Kidney epithelial cell (primary cell): ENCODE measurements at places on chromosomes 13 and 19. TPM values are rescaled to one million over a fixed set of nuclear protein-coding genes. Genes with fewer than 3 reads are reported as not detected.

DNA sequence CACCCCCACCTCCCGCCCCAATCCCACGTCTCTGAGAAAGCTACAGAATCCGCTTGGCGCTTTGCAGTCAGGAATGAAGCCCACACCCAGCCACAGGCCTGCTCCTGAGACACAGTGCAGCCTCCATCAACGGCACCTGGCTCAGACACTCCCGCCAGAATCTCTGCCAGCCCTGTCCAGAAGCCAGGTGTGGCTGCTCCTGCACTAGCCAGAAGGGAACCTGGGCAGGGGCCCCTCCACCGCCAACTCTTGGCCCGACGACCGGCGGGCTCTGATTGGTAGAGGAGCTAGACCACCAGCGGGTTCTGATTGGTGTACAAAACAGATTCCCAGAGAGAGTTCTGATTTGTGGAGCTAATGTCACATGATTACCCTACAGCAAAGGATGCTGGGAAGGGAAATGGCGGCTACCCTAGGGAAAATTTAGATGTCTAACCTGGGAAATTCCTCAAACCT lies 2.9 kb upstream of the PPP6R1 start:
- DNase-seq = no peak

- peak; percentile 25 for DNase-seq
These were observed 216.3 kb upstream of the ZNF507 start for GRCh38 chr19:32129141-32129540.

The KCNRG gene
- total RNA-seq = 0.62 TPM in 1 of 2 replicates, not detected in the other

The KLK10 gene
- 6.7 and 9.0 TPM in 2 replicates for total RNA-seq

GRCh38 chr19:55079400-55080038 lies 3.9 kb downstream of the EPS8L1 start:
- DNase-seq = no peak

DNA sequence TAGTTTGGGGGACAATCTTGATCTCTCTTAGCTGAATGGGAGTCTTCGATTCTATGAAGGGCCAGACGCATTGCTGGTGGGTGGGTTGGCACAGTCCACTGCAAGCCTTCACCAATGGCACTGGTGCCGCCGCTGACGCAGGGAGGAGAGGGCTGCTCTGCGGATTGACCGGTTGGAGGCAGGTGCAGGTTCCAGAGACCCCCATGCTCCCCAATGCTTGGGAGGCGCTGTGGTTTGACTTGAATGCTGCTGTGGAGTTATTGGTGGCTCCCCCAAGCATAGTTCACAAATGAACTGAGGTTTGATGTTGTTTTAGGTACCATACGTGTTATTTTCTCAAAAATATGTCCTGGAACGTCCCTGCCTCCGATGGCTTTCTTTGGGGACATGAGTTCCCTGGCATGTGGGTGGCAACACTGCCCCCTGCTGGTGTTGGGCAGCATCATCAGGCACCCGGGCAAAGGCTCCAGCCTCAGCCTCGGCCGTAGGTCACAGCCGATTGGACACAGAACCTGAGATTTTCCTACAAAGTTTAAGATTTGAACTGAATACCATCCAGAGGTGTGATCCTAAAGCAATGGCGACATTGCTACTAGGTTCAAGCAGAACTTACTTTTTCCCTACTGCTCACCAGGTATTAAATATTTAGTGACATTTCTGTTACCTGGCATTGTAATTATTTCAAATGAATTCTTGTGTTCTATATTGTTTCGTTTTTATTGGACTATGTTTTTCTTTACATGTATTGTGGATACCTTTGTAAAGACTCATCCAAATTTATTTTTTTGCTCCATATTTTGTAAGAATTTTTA lies 95.5 kb downstream of the ANKRD10 start:
- peak; percentile 14 for DNase-seq
